ENCODE measurements at places on chromosomes 1 and 21.

GRCh38 chr1:17630986-17631385 lies 91.5 kb downstream of the ARHGEF10L start:
- DNase-seq = no peak

DNA sequence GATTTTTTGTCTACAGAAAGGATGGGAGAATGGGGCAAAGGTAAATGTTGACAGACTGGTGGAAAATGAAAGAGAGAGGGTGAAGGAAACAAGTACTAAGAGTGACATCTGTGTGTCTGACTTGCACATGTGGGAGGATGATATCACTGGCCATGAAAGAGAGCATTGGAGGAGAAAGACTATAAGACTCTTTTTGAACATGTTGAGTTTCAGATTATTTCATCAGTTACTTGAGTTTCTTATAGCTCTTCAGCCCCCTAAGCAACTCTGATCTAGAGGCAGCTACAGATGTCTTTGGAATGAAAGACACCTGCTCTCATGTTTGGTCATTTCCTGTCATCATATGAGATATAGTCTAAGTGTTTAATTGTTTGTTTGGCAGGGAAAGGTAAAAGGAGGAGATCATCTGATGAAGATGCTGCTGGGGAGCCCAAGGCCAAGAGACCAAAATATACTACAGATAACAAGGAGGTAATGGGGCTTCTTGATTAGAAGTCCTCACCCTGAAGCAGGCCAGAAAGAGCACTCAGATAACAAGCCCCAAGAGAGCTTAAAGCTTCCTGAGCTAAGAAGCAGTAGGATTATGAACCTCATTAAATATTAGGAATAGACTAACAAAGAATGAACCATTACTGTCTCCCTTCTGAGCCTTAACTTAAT lies 4.5 kb downstream of the POLR3C start:
- no peak for DNase-seq

DNA sequence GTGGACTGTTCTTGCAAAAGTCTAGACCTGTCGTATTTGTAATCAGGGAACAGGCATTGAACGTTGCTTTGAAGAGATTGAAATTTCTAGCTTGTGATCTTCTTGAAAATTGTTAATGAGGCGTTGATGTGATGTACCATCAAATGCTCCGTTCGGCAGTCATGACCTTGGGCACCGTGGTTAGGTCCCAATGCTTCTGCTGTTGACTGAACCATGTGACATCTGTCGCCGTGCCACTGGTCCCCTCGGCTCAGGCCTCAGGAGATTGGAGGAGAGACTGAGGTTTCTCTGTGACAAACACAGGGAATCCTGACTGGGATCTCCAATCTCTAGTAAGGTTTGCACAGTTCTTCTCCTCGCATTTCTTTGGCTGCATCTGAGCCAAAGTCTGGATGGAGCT lies 18.1 kb upstream of the KCNAB2 start:
- peak; percentile 55 for DNase-seq

DNA sequence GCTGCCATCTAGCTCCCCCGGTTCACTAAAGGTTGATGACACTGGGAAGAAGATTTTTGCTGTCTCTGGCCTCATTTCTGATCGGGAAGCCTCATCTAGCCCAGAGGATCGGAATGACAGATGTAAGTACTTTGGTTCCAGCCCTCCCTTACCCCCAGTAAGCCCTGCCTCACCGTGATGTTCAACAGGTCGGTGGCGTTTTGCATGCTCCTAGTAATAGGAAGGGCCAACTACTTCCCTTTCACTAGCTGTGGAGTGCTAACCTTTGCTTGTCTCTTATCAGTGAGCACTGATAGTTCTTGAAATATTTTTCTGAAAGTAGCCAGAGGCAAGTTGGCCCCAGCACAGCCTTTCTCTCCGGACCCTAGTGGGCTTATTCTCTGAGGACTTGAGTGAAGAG lies 7.5 kb downstream of the RNF220 start:
- no peak for DNase-seq

GRCh38 chr1:39828734-39829133 lies 40.1 kb upstream of the BMP8B start:
- no peak for DNase-seq

DNA sequence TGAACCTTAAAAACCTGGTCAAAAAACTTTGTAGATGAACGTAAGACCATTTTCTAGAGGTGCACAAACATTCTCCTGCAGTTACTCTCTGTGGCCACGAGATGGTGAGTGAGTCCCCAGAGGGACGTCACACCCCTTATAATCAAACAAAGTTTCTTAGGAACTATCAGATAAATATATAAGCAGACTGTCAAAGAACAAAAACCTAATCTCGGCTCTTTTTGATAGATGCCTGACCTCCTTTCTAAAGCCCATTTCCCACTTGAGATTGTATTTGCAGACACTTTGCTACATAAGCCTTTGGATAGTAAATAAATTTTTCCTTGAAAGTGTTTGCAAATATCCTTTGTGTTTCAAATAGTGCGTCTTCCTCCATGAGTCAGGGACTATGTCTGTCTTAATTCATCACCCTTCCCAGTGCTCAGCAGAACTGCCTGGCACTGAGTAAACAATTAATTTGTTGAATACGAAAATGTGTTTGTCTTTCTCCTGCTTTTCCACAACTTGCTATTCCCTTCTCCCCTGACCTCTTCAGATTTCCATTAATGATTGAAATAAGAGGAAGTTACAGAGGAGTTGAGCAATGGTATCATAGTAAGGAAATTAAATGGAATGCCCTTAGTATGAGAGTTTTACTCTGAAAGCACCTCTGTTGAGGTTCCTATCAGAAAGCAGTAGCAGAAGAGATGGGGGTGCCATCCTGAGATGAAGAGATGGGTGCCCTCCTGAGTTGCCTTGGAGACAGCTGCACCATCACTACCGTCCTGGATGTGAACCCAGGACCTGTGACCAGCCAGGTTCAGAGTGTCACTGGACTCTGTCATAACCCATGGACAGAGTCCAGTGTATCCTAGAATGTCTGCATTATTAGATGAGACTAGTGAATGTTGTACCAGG lies 57.8 kb upstream of the RAVER2 start:
- DNase-seq = peak; percentile 74

GRCh38 chr1:60185684-60186083 lies 112.1 kb upstream of the C1orf87 start:
- DNase-seq = no peak

DNA sequence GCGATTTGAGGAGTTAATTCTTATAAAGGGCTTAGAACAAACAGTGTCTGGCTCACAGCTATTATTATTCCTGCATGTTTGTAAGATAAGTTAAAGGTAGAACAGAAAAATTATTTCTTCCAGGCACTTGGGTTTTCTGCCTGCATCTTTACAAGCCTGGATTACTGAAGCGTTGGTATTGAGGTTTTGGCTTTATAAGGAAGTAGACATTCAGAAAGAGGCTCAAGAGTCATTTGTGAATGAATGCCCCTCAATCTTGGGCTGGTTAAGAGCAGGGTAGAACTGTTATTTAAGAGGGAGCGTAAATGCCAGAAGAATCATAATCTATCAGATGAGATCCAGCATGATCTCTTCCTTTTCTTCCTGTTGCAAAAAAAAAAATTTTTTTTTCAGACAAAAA lies 77.3 kb upstream of the ARID1A start:
- peak; percentile 36 for DNase-seq

DNA sequence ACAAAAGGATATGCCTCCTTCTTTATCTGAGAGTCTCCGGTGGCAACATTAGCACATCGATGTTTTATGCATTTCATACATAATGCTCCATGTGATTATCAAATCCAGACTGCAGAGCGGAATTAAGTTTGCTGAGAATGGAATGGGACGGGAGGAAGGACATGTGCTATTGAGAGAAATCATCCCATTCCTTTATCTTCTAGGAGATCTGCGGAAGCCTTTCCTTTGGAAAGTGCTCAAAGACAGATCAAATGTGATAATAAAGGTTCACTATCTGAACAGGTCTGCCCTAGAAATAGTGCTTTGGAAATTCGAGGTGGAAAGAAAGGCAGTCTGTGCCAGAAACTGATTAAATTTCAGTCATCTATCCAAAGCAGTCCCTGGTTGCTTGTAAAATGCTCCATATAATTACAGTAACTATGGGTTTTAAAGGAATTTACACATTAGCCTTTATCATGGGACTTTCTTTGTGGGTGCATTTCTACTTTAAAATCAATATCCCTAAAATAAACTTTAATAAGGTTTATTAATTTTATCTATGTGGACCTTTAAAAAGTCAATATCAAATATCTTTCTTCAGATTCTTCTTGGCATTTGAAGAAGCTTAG lies 473.5 kb upstream of the ADGRL2 start:
- no peak for DNase-seq

DNA sequence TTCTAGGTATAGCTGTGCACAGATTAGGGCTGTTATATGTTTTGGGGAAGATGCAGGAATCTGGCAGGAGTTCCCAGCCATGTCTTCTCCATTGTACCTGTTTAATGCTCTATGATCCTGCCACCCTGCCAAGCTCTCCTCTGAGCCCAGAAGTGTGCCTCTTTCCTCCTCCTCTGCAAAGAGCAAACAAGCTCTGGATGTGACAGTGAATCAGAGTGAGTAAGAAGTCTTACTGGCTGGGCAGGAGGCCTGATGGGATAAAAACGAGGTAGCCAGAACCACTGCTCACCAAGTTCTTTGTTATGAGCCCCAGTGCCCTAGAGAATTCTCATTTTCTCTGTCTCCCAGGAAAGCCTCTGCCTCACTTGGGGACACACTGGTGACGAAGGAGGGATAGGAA lies 69.0 kb downstream of the BRINP2 start:
- no peak for DNase-seq

GRCh38 chr21:36646645-36647044 lies 52.3 kb upstream of the SIM2 start:
- DNase-seq = no peak

DNA sequence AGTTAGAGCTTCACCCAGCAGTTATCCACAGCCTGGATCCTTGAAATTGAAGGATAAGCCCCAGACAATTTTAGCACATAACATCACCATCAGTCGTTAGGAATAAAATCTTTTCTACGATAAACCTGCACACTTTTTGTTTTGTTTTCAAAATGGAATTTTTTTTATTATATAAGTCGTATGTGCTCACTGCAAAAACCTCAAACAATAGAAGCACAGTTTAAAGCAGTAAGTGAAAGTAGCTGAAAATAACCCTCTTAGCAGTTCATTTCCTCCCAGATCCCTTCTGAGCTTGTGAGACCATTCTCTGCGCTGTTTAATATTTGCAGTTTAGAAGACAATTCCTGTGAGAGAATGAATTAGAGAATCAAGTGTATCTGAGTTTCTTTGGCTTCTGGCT lies 38.3 kb downstream of the ELK4 start:
- no peak for DNase-seq

DNA sequence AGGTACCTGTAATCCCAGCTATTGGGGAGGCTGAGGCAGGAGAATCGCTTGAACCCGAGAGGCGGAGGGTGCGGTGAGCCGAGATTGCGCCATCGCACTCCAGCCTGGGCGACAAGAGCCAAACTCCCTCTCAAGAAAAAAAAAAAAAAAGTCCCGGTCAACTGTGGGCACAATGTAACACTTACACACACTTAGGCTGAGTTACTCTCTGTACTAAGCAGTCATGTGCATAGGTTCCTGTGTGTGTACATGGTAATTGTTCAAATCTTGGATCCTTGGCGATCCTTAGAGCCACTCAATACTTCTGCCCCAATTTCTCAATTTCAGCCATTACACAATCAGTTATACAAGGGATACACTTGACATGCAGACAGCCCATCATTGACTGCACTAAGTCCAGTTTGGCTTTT lies 11.6 kb downstream of the SDCCAG8 start:
- DNase-seq = no peak

DNA sequence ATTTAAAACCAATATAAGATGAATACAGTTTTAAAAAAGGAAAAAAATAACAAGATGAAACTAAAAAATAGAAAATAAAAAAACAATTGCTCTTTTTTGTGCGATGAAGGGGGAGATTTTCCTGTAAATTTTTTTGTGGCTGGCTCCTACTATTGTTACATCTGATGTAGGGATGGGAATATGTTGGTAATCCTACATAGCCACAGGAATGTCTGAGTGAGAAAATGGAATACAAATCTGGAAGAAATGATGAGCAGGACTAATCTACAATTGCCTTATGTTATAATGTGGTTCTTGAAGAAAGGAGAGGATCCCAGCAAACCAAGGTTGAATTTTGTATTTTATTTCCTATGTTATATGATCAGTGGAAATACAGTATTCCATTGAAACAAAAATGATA lies 40.9 kb downstream of the ATP6V1G3 start:
- DNase-seq = no peak

DNA sequence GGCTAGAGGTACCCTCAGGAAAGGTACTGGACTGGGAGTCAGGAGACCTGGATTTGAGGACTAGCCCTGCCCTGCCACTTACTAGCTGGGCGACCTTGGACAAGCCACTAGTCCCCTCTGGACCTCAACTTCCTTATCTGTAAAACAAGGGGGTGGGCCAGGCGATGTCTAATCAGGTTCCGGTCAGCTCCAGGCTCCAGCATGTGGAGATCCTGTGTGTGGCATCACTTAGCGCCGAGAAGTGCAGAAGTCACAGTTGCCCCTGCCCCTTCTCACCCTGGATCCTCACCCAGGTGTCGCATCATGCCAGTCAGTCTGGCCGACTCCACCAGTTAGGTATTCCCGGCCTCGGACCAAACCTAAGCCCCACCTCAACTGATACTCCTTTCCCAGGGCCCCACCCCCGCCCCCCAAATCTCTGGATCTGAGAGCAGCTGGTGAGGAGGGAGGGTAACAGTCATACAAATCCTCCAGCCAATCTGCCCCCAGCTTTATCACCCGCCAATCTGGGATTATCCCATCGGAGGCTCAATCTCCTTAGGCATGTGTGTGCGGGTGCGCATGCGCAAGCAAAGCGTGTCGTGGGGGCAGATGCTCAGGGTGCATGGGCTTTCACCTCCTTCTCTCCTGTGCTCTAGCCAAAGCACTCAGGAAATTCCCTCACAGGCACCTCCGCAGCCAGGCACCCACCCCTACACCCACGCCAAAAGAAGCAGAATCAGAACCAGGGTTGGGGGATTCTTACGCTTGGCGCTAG lies 5.4 kb downstream of the CELF3 start:
- no peak for DNase-seq

GRCh38 chr1:50720457-50721053 lies 239.5 kb downstream of the FAF1 start:
- no peak for DNase-seq

DNA sequence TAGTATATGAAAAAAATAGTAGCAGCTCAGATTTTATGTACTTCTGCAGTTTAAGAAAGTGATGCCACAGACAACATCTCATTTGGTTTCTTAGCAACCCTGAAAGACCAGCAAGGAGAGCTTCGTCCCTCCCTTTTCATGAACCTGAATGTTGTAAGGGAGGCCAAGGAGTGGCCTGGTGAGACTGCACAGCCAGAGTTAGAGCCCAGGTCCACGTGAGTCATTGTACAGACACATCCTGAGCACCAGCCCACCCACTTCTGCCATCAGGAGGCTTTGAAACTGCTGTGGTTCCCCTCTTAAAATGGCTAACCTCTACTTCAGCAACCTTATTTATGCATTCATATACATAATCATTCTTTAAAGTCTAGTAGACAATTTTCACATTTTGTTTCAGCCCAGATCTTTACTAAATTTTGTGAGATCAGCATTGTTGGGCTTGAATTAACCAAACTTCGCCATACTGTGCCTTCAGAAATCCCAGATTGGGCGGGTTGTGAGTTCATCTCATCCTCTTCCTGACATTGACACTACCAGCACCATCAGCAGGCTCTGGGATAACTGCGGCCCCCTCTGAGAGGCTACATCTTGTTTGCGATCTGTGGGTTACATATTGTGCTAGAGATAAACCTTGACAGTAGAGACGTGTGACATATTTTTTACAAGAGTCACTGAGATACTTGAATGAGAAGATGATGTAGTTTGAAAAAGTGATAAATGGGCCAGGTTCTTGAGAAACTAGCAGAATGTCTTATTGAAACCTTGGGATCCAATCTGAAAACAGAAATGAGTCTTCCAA lies 106.7 kb downstream of the CAMTA1 start:
- DNase-seq = no peak

All from NAMALWA (cell line).